ENCODE measurements at places on chromosomes 13 and 19.

DNA sequence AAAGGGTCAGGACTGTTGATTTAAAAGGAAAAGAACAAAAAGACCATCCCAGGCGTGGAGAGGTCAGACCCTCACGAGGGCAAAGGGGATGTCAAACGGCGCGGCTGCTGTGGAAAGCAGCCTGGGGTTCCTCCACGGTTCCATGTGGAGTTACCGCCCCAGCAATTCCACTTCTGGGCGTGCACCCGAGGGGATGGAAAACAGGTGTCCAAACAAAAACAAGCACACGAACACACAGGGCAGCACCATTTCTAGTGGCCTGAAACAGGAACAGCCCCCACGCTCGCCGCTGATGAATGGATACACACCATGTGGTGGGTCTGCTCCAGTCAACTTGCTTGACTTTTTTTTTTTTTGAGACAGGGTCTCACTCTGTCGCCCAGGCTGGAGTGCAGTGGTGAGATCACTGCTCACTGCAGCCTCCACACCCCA lies 11.2 kb downstream of the AP3D1 start:
- no peak for DNase-seq

GRCh38 chr19:3031607-3031867 lies 2.5 kb upstream of the TLE2 start:
- no peak for DNase-seq

GRCh38 chr19:50341091-50341564 lies 12.0 kb upstream of the KCNC3 start:
- DNase-seq, result no peak

DNA sequence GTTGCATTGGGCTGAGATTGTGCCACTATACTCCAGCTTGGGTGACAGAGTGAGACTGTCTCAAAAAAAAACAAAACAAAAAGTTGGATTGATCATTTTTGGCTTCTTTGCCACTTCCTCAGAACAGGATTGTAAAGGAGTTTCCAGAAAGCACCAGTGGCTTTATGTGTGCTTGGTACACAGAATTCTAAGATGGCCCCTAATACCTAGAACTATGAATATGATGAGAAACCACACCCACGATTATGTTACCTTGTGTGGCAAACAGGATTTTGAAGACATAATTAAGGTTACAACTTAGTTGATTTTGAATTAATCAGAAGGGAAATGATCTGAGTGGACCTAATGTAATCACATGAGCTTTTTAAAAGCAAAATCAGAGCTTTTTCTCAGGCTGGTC lies 26.5 kb downstream of the CEACAM1 start:
- no peak for DNase-seq

GRCh38 chr13:41054919-41055619 lies 6.2 kb upstream of the WBP4 start:
- DNase-seq, result no peak

DNA sequence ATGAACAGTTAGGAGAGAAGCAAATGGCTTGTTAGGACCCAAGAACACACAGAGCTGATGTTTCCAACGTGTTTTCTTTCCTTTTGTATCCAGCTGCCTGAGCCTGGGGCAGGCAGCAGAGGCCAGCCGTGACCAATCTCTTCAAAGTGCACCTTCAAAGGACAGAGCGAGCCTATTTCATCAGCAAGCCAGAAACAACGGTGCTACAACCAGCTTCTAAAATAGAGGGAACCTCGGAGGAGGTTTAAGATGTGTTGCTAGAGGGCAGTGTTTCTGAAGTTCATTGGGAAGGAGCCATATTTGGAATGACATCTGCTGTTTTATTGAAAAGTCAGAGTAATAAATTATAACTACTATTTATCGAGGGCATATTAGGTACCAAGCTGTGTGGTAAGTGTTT lies 56.2 kb upstream of the RFC3 start:
- DNase-seq, result no peak

- DNase-seq, result no peak
Observed at GRCh38 chr13:49580980-49581680, 4.2 kb downstream of the RCBTB1 start.

DNA sequence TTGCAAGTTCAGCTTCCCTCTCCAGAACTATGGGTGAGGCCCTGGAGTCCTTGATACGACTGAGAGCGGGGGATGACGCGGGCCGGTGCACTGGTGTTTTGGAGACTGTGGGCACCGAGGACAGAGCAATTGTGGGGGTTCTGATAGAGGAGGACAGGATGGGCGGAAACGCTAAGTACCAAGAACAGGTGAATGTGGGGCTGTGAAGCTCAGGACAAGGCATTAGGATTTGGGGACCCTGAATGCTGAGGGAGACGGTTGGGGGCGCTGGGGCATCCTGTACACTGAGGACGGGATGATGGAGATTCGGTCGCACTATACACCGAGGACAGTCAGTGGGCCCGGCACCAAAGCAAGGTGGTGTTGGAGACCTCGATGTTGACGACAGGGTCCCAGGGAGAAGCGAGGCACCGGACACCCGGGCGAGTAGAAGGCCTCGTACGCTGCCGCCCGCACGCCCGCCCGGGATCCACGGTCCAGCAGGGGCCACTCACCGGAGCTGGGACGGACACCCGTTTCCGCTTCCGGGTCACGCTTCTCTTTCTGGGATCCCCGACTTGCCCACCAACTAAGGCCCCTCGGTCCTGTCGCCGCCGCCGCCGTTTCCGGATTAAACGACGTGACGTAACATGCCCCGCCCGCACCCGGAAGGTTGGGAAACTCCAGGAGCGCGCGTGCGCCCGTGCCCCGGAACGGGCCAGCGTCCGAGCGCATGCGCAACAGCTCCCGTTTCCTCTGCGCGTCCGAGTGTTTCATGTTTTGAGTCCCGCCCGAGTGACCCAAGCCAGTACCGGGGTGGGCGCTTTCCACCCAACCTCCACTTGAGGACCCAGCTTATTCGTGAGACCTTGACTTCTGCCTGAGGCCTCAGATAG lies at the start of gene CHMP2A:
Gene CHMP2A, minus strand, starts transcription at position 612 of the 875 bp plus-strand sequence. CDS start 893 bp downstream, outside the sequence.
- DNase-seq, result peak; percentile 92

GRCh38 chr19:30390356-30390988 lies 18.3 kb downstream of the ZNF536 start:
- no peak for DNase-seq

DNA sequence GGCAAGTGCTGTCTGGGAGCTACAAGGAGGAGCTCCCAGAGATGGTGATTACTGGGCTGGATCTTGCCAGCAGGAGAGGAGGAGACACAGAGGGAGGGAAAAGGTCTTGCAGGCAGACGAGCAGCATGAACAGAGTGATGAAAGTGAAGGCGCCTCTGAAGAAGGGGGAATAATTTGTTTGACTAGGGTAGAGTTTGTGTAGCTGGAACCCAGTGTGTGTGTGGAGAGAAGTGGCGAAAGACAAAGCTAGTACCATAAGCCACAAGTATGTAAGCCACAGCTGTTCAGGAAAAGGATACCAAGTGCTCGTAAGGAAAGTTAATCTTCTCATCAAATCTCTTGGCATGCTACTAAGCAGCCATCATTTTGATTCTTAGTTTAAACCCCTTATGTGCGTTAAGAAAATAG lies 5.4 kb downstream of the FLT1 start:
- DNase-seq, result peak; percentile 40

GRCh38 chr13:30453727-30454126 lies 12.0 kb downstream of the HMGB1 start:
- DNase-seq, result no peak

GRCh38 chr19:16524991-16525734 lies 17.1 kb downstream of the CHERP start:
- no peak for DNase-seq

DNA sequence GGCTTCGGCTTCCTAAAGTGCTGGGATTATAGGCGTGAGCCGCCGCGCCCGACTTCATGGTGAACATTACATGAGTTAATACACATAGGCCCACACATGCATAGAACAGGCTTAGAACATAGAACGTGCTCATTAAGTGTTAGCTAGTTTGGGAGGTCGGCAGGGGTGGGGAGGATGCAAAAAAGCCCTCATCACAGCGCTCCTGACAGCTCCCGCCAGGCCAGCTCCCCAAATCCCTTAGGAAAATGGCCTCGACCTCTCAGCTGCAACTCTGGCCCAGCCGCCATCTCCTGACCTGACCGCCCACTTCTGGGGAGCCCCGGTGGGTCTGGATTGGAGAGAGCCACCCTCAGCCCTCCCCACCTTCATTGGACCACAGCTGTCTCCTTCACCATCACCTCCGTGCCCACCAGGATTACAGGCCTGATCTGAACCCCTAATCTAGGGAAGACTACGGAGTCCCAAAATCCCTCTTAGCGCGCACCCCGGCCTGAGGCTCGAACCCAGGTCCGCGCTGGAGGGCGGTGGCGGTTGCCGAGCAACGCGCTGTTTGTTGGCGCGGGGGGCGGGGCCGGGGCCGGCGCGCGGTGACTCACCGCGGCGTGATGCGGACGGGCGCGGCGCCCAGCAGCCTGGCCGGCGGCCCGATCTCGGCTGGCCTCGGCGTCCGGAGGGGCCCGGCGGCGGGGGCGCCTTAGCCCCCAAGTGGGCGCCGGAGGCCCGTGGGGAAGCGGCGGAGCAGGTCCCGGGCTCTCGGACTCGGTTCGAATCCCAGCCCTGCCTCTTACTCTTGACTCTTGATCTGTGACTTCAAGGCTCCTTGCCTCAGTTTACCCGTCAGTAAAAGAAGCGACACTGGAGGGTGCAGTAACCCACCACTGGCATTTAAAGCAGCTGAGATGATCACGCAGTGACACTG lies 26.7 kb upstream of the NANOS3 start:
- DNase-seq, result no peak

- DNase-seq, result no peak
Observed at GRCh38 chr19:3178377-3178972, at the start of gene S1PR4. Gene S1PR4 (plus strand): TSS chr19:3178769. CDS start chr19:3178793, 24 bp downstream.

DNA sequence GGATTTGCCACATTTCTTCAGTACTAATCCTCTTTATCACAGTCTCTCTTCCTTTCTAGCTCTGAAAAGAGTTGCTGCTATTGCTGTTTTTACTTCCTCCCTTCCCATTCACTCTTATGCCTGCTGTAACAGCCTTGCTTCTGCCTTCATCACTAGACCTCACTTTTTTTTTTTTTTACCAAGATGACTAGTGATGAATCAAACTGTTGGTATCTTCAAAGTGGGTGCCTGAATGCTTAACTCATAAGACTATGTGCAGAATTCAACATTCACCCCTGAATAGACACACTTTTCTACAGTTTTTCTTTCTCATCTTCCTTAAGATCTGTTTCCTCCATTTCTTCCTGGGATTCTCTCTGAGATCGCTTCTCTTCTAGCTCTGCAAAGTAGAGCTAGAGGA lies 217.2 kb upstream of the HTR2A start:
- DNase-seq, result peak; percentile 32

GRCh38 chr19:31715249-31715945 lies 366.2 kb upstream of the TSHZ3 start:
- no peak for DNase-seq

DNA sequence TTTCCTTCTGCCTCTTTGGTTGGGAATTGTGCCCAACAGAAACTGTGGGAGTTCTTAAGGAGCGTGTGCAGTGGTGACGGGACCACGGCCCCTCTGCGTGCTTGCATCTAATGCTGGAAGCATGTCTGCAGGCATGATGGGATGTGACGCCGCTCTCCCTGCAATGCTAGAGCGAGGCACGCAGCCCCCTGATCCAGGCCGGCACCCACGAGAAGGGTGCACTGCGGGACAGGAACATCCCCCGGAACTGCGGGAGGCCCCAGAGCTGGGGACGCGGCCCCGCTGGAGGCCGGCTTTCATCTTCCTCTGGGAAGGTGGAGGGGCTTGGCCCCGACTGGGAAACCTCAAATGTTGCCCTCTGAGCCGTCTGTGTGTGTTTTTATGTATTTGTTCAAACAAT lies 32.7 kb downstream of the TMEM255B start:
- DNase-seq, result no peak
